Kidney epithelial cell (primary cell): ENCODE measurements at places on chromosomes 11 and 22. TPM values are rescaled to one million over a fixed set of nuclear protein-coding genes. Genes with fewer than 3 reads are reported as not detected.
A peak's percentile ranks its signal among the peaks of the same experiment; 100 is the strongest.

GRCh38 chr22:25757686-25758085 lies 15.7 kb downstream of the MYO18B start:
- no peak for DNase-seq

RELA gene
- total RNA-seq, result 64.3 and 103 TPM in 2 replicates

- DNase-seq, result no peak
Observed at GRCh38 chr22:39263626-39264348, 19.0 kb upstream of the PDGFB start.

SSTR3 gene
- total RNA-seq, result not detected in 2 replicates

GRCh38 chr22:37519268-37520195 lies at the start of gene CARD10:
CARD10 (minus strand) TSS chr22:37519415; CDS start chr22:37519200, 215 bp downstream.
- no peak for DNase-seq

DNA sequence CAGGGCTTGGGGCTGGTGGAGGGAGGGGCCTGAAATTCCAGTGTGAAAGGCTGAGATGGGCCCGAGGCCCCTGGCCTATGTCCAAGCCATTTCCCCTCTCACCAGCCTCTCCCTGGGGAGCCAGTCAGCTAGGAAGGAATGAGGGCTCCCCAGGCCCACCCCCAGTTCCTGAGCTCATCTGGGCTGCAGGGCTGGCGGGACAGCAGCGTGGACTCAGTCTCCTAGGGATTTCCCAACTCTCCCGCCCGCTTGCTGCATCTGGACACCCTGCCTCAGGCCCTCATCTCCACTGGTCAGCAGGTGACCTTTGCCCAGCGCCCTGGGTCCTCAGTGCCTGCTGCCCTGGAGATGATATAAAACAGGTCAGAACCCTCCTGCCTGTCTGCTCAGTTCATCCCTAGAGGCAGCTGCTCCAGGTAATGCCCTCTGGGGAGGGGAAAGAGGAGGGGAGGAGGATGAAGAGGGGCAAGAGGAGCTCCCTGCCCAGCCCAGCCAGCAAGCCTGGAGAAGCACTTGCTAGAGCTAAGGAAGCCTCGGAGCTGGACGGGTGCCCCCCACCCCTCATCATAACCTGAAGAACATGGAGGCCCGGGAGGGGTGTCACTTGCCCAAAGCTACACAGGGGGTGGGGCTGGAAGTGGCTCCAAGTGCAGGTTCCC lies at the start of gene APOC3:
TSS of gene APOC3 (plus strand) at position 383 of the 659 bp plus-strand sequence. CDS start 676 bp downstream, outside the sequence.
- no peak for DNase-seq

GRCh38 chr11:93054279-93054678 lies 84.8 kb downstream of the MTNR1B start:
- DNase-seq, result no peak

DNA sequence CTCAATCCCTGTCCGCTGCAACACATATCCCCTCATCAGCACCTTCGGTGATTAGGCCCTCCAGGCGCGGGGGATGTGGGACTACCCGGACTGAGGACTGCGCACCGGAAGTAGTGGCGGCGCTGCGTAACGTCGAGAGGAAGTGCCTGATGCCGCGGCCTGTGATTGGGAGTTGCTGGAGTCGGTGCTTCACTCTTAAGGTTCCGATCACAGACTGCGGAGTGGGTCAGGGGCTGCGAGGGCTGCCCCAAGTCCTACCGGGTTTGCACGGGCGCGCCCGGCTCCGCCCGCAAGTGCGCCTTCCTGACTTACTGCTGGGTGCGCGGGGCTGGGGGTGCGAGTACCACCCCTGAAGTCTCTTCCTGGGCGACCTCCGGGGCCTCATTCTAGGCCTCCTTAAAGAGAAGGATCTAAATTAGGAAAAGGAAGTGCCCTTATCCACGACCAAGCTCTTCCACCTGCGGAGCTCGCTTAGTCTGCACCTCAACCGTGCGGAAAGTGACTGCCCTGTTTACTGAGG lies at the start of gene ALKBH3:
TSS of gene ALKBH3 (plus strand) at position 192 of the 520 bp plus-strand sequence. CDS start 1,822 bp downstream, outside the sequence.
- DNase-seq, result peak; percentile 59

RASD2 gene
- total RNA-seq, result 0.04 and 1.4 TPM in 2 replicates
